ENCODE measurements at places on chromosomes 4 and X.

DNA sequence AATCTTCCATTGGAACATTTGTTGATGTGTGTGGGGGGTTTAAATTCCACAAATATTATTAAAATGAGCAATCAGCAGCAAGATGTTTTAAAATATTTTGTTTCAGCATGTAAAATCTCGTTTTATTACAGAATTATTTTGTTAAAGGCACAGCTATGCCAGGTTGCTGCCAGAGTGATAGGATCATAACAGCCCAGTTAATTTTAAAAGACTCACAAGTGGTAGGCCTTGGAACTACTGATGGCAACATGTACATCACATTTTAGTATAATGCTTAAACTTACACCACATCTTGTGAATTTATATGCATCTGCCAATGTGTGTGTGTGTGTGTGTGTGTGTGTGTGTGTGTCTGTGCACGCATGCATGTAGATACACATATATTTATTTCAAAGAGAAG is 97.8 kb upstream of the SPRY1 start:
- DNase-seq = no peak

DNA sequence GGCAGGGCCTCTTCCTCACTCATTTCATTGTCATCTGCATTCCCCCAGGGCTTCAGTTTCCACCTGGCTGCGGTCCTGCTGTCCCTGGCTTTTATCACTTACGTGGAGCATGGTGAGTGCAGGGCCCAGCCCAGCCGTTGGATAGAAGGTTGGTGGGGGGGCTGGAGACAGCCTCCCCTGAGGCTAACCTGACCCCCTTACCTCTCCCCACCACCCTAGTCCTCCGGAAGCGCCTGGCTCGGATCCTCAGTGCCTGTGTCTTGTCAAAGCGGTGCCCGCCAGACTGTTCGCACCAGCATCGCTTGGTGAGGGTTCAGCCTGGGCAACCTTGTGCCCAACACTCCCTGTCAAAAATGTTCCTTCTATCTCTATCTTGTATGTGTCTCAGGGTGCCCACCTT is 5.8 kb upstream of the EBP start:
- no peak for DNase-seq

- DNase-seq = no peak
Observed at GRCh38 chr4:89298788-89299152, 8.8 kb downstream of the GPRIN3 start.

DNA sequence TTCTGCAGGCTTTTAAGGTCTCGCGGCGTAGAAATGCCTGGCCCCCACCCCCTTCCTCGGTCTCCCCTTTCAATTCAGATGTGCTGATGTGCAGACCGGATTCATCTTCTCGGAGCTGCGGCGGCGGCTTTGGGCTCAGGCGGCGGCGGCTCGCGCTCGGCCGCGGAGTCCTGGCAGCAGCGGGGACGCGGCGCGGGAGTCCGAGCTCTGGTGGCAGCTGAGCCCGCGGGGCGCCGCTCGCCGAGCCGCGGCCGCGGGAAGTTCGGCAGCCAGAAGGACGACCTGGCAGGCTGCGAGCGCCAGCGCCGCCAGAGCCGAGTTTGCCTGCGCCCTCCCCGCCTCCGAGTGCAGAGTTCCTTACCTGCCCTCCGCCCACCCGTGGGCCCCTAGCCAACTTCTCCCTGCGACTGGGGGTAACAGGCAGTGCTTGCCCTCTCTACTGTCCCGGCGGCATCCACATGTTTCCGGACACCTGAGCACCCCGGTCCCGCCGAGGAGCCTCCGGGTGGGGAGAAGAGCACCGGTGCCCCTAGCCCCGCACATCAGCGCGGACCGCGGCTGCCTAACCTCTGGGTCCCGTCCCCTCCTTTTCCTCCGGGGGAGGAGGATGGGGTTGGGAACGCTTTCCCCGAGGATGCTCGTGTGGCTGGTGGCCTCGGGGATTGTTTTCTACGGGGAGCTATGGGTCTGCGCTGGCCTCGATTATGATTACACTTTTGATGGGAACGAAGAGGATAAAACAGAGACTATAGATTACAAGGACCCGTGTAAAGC is 448 bp downstream of the TLL1 start:
- no peak for DNase-seq

Data from stimulated activated CD8-positive, alpha-beta memory T cell treated with anti-CD3 and anti-CD28 coated beads, Interleukin-2, amount 100 ng/mL, for 1 hour (primary cell).